ENCODE measurements at places on chromosomes 7 and 10. TPM values are rescaled to one million over a fixed set of nuclear protein-coding genes. Genes with fewer than 3 reads are reported as not detected.

- DNase-seq, result no peak
Observed at GRCh38 chr7:8515640-8516185, 82.3 kb downstream of the NXPH1 start.

Gene NME8
- not detected for polyA plus RNA-seq

Gene CRYGN
- 0.02 TPM for polyA plus RNA-seq

GRCh38 chr10:114708717-114709335 is 50.8 kb upstream of the ABLIM1 start:
- DNase-seq, result peak; percentile 95

Data from fibroblast of lung (primary cell).